ENCODE measurements at places on chromosomes 3 and 15. TPM values are rescaled to one million over a fixed set of nuclear protein-coding genes. Genes with fewer than 3 reads are reported as not detected.

DNA sequence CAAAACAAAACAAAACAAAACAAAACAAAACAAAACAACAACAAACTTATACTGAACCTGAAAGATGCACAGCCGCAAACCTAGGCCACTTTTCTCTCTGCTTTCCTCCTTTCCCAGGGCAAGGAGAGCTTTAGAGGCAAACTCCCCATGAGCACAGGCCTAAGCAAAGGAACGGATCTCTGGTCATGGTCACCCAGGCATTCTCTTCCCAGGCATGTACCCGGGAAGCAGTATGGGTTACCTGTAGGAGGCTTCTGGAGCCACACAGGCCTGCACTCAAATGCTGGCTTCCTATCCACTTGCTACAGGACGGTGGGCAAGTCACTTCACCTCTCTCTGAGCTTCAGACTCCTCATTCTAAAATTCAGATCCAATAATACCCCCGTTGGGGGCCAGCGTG is 171.8 kb downstream of the SMAD6 start:
- no peak overlapping the region for H3K4me3 ChIP-seq
- no peaks in the 10 kb centered on the region for H3K27me3 ChIP-seq
- peaks cover 18% of the 10 kb centered on the region for H3K4me1 ChIP-seq
- DNase-seq = peak; percentile 10
- no peak overlapping the region for H3K27ac ChIP-seq
- no peaks in the 10 kb centered on the region for H3K36me3 ChIP-seq

DNA sequence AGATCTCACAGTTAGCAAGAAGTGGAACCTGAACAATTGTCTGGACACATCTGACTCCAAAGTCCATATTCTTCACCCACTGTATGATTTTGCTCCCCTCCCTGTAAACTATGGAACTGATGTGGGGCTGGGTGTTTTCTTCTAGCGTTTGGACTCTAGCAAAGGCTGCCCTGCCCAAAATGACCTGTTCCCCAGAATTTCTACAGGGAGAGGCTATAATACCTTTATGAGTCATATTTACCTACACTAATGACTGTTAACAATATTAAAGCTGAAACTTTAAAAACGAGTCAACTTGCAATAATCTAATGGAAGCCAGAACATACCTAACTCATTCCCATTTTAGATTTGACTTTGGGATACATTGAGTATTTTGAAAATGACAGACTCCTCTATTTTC is 531.2 kb upstream of the CFAP20DC start:
- H3K27ac ChIP-seq = no peak overlapping the region
- DNase-seq = no peak

DNA sequence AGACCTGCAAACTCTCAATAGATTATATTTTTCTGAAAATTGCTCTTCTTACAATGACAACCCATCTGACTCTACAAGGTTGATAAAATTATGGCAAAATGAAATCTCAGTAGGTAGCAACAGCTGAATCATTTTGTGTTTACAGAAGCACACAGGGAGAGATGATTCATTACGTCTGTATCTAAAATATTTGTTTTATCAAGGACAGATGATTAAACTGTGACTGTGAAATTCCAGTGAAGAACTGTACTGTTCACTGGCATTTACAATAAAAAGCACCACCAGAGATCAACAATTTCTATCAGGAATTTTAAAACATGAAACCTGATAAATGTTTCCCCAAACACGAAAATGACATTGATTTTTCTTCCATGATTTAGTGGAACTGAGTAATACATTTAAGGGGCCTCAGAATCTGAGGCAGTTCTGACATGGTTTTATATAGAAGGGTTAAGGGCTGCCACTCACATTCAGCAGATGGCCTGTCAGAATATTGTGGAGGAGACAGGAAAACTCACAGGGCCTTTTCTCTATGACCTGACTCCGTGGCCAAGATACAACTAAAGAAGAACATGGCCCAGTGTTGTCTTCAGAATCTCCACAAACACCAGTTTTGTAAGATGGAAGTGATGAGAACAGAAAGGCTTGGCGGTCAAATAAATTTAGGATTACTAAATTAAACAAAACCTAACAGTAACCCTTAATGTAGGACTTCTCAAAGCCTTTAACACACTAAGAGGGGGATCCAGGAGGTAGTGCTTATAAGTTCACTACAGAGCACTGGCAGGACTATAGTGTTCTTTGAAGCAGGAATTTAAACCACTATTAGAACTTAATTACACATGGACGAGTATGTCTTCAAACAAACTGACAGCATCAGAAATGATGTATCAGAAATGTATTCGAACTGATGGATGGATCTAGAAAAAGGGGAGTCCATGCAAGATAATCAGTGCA is 25.9 kb downstream of the RAD18 start:
- H3K27me3 ChIP-seq = no peaks in the 10 kb centered on the region
- H3K36me3 ChIP-seq = no peaks in the 10 kb centered on the region
- no peak overlapping the region for H3K4me3 ChIP-seq
- peak overlapping the region; percentile 53 for H3K27ac ChIP-seq
- no peak for DNase-seq
- H3K4me1 ChIP-seq = peaks cover 5% of the 10 kb centered on the region

DNA sequence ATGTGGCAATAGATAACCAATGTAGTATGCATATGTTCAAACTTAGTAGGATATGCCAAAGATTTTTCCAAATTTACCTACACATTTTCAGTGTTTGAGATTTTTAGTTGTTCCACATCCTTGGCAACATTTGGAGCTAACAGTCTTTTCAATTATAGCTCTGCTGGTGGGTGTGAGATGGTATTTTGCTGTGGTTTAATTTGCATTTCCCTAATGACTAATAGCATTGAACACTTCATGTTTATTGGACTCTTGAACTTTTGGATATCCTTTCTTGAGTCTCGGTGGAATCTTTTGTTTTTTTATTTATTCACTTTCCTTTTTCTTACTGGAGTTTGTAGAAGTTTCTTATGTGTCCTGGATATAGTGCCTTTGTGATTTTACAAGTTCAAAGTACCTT is 11.0 kb upstream of the ILDR1 start:
- no peaks in the 10 kb centered on the region for H3K27me3 ChIP-seq
- no peak overlapping the region for H3K27ac ChIP-seq
- H3K4me1 ChIP-seq = no peaks in the 10 kb centered on the region
- no peak for DNase-seq
- H3K36me3 ChIP-seq = no peaks in the 10 kb centered on the region

GRCh38 chr3:127785711-127786265 is 36.5 kb downstream of the MGLL start:
- no peak for DNase-seq
- peaks cover 45% of the 10 kb centered on the region for H3K4me1 ChIP-seq
- H3K27ac ChIP-seq = no peak overlapping the region
- no peak overlapping the region for H3K4me3 ChIP-seq

PRTG gene
- total RNA-seq = 26.3 TPM

GRCh38 chr3:60045686-60046085 is 995.9 kb upstream of the CFAP20DC start:
- no peaks in the 10 kb centered on the region for H3K27me3 ChIP-seq
- no peak overlapping the region for H3K4me3 ChIP-seq
- H3K27ac ChIP-seq = no peak overlapping the region
- no peaks in the 10 kb centered on the region for H3K4me1 ChIP-seq
- DNase-seq = no peak
- no peaks in the 10 kb centered on the region for H3K36me3 ChIP-seq

- no peaks in the 10 kb centered on the region for H3K36me3 ChIP-seq
- DNase-seq = no peak
- no peaks in the 10 kb centered on the region for H3K4me1 ChIP-seq
- H3K27me3 ChIP-seq = no peaks in the 10 kb centered on the region
- no peak overlapping the region for H3K4me3 ChIP-seq
Measured at GRCh38 chr3:51721062-51721745, 14.3 kb downstream of the GRM2 start.

- H3K27ac ChIP-seq = no peak overlapping the region
- H3K4me1 ChIP-seq = no peaks in the 10 kb centered on the region
- no peaks in the 10 kb centered on the region for H3K36me3 ChIP-seq
- no peak overlapping the region for H3K4me3 ChIP-seq
- DNase-seq = no peak
Measured at GRCh38 chr3:151974067-151974466, 100.6 kb downstream of the SUCNR1 start.

DNA sequence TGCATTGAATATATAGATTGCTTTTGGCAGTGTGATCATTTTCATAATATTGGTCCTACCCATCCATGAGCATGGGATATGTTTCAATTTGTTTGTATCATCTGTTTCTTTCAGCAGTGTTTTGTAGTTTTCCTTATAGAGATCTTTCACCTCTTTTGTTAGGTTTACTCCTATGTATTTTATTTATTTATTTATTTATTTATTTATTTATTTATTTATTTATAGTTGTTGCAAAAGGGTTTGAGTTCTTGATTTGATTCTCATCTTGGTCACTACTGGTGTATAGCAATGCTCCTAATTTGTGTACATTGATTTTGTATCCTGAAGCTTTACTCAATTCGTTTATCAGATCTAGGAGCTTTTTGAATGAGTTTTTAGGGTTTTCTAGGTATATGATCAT is 478.2 kb downstream of the UNC13C start:
- no peak overlapping the region for H3K27ac ChIP-seq
- DNase-seq = no peak
- H3K4me3 ChIP-seq = no peak overlapping the region

GRCh38 chr15:80852676-80853075 is 73.5 kb downstream of the CEMIP start:
- H3K27me3 ChIP-seq = no peaks in the 10 kb centered on the region
- no peak overlapping the region for H3K4me3 ChIP-seq
- H3K27ac ChIP-seq = no peak overlapping the region
- H3K4me1 ChIP-seq = peaks cover 3% of the 10 kb centered on the region
- H3K36me3 ChIP-seq = no peaks in the 10 kb centered on the region
- no peak for DNase-seq

DNA sequence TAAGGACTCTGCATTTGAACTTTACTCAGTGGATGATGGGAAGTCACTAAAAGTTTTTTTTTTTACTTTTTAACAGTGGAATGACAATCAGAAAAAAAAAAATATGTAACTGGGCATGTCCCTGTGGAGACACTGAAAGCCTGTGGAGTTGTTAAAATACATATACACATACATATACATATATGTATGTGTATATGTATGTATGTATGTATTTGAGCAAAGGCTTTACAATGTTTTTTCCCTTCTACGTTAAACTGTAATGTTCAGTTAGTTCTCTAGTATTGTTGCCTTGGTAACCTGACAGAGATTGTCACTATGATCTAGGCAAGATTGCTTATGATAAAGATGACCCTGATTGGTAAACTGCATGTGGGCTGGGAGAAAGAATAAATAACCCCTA is 30.3 kb downstream of the NSUN3 start:
- DNase-seq = no peak
- H3K36me3 ChIP-seq = no peaks in the 10 kb centered on the region
- H3K4me1 ChIP-seq = peaks cover 7% of the 10 kb centered on the region
- no peak overlapping the region for H3K27ac ChIP-seq
- H3K4me3 ChIP-seq = no peak overlapping the region
- no peaks in the 10 kb centered on the region for H3K27me3 ChIP-seq

SV2B gene
- 1.6 TPM for total RNA-seq

All from testis (tissue), 5 donors.